Astrocyte (in vitro differentiated cells and primary cell): ENCODE measurements at places on chromosomes 6 and 20.

DNA sequence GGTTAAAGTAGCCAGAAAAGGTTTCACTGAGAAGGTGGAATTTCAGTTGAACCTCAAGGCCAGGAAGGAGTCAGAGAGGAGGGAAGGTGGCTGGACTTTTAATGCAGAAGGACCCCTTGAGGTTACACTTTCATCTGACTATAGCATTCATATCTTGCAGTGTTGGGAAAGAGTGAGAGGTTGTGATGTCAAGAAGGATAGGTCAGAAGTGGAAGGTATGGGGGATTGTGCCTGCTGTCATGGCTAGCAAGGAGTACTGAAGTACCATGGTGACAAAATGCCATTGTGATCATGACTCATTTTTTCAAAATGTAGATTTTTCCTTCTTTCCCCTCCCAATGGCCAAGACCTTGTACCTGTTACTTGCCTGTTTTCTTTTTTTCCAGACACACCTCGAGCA lies 5.2 kb upstream of the BACH2 start:
- no peaks in the 10 kb centered on the region for H3K4me1 ChIP-seq
- no peak overlapping the region for H3K27ac ChIP-seq
- peaks cover 36% of the 10 kb centered on the region for H3K27me3 ChIP-seq
- no peak overlapping the region for H3K4me3 ChIP-seq

DNA sequence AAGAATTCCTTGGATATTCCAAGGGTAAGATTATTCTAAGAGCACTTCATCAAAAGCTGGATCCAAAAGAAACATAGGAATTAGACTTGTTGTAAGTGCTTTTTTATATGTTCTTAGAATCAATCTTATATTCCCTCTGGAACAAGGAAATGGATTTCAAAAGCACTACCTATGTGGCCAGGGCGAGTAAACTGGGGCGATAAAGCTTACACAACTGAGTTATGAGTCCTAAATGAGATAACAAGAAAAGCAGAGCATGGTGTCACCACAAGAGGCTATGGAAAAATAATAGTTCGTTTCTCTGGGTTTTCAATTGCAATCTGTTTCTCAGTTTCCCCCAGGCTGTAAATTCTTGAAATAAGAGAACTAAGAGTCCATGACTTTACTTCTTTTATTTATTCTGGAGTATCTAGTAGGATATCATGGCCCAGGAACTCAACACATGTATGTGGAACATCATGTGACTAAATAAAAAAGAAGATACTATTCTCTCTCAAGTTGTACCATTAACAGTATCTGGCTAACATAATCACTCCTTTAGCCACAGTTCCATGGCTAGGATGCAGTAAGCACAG lies 51.5 kb downstream of the NUDT3 start:
- H3K4me1 ChIP-seq, result peaks cover 8% of the 10 kb centered on the region
- H3K36me3 ChIP-seq, result peaks cover 8% of the 10 kb centered on the region
- H3K4me3 ChIP-seq, result no peak overlapping the region
- no peak for DNase-seq
- H3K27ac ChIP-seq, result no peak overlapping the region

- no peaks in the 10 kb centered on the region for H3K4me1 ChIP-seq
- no peaks in the 10 kb centered on the region for H3K36me3 ChIP-seq
- H3K27me3 ChIP-seq, result no peaks in the 10 kb centered on the region
These were observed 193.0 kb upstream of the TSHZ2 start for GRCh38 chr20:52779125-52779524.

DNA sequence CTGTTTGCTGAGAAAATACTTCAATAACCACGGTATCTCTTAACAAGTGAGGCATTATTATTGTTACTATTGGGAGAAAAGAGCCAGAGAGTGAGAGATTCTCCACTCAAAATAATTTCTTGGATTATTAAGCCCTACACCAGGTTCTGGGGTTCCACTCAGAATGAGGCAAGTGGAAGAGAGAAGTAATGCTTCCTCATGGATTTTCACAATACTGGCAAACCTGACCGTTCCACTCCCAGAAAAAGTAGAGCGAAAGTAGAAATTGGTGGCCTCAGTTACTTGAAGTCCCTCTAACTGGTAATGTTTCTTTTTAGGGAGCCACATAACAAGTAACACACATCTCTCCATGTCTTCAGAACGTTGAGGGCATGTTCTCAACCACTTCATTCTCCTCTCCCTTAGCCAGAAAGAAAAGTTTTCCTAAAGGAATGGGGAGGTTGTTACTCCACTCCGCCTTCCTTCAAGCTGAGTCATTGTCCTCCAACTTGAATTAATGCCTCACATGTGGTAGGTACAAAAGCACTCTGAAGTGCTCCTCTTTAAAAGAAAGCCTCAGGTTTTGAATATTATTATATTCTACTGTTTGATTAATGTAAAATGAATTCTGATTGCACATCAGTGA lies 1.9 kb downstream of the BAG2 start:
- DNase-seq, result peak; percentile 82
- peak overlapping the region; percentile 72 for H3K4me3 ChIP-seq
- H3K27me3 ChIP-seq, result no peaks in the 10 kb centered on the region
- peak overlapping the region; percentile 61 for H3K27ac ChIP-seq
- H3K36me3 ChIP-seq, result peaks cover 4% of the 10 kb centered on the region
- H3K4me1 ChIP-seq, result peaks cover 14% of the 10 kb centered on the region
